Psoas muscle (tissue), 8 donors: ENCODE measurements at places on chromosomes 3 and 15.

GRCh38 chr15:63891079-63891767 is 57.5 kb upstream of the HERC1 start:
- DNase-seq, result peak; percentile 86

GRCh38 chr3:48614044-48614443 is 4.6 kb upstream of the UQCRC1 start:
- no peak for DNase-seq

DNA sequence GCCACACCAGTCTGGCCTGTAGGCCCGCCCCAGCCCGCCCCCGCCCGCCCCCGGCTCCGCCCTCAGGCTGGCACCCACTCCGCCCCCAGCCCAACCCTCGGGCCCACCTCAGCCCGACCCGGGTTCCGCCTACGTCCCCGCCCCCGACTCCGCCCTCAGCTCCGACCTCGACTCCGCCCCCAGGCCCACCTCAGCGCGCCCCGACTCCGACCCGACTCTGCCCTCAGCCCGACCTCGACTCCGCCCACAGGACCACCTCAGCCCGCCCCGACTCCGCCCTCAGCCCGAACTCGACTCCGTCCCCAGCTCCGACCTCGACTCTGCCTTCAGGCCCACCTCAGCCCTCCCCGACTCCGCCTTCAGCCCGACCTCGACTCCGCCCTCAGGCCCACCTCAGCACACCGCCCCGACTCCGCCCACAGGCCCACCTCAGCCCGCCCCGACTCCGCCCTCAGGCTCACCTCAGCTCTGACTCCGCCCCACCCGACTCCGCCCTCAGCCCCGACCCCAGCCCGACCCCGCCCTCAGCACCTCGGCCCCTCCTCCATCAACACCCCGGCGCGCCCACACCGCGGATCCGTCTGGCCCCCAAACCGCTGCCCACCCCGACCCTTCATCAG is at the start of gene RAB43:
Gene RAB43 (minus strand): TSS at position 13 of the 620 bp plus-strand sequence. CDS start 315 bp downstream, outside the sequence.
- peak; percentile 92 for DNase-seq

GRCh38 chr15:73597036-73597638 is 36.1 kb downstream of the NPTN start:
- no peak for DNase-seq

DNA sequence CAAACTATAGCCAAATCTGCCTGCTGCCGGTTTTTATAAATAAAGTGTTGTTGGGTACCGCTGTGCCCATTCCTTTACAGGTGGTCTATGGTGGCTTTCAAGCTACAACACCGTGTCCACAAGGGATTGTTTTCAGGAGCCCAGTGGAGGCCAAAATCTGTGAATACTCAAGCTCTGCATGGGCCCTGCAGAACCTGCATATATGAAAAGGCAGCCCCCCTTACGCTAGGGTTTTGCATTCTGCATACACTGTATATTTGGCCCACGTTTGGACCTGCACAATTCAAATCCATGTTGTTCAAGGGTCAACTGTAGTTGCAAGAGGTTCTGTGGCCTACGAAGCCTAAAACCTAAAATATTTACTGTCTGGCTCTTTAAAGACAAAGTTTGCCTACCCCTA is 122.2 kb upstream of the TLE3 start:
- no peak for DNase-seq

- no peak for DNase-seq
Measured at GRCh38 chr15:48872632-48873031, 5.3 kb upstream of the EID1 start.

DNA sequence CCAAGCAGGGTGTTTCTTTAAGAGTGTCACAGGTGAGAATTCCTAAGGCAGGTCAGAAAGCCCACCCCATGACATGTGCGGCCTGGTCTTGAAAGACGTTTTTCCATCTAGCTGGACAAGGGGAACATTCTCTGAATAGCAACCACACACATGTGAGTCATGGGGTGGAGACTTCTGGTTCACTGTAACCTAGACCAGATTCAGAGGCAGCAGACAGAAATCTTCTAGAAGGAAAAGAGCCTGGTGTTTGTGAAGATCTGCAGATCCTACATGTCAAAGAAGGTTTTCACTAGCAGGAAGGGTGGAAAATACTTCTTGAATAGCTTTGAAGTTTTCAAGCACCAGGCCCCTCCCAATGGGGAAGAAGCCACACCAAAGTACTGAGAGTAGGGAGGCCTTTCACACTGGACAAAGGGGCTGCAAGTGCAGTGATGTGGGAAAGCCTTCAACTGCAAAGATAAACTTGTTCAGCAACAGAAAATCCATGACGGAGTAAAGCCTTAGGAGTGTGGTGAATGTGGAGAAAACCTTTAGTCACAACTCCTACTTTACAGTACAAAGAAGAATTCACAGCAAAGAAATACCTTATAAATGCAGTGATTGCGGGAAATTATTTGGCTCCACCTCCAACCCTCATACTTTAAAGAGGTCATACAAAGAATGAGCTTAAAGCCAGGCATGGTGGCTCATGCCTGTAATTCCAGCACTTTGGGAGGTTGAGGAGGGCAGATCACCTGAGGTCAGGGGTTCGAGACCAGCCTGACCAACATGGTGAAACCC is 17.6 kb downstream of the ADAM10 start:
- no peak for DNase-seq

DNA sequence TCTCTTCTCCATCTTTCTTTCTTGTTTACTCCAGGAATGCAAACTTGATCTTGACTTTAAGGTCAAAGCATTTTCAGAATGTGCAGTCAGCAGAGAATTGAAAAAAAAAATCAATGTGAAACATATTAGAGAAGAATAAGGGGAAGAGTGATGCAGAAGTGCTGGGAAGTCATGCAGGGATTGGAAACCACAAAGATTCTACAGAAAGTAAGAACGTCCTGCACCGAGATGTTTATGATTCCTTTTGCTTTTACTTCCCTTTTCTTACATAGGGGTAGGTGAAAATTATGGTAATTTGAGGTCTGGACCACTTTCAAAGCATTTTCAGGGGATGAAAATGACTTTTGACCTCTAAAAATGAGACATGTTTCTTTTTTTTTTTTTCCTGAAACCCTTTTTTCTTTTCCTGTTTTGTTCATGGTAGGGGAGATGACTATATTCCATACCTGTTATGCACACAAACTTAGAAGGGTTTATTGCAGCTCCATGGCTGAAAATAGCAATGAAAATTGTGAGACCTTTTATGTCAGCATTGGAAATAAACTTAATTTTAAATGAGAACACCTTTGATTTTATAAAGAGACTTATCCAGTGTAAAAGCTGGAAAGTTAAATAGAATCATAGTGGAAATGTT is 623.5 kb upstream of the TBL1XR1 start:
- no peak for DNase-seq

GRCh38 chr3:188067932-188068331 is 86.0 kb upstream of the LPP start:
- no peak for DNase-seq

DNA sequence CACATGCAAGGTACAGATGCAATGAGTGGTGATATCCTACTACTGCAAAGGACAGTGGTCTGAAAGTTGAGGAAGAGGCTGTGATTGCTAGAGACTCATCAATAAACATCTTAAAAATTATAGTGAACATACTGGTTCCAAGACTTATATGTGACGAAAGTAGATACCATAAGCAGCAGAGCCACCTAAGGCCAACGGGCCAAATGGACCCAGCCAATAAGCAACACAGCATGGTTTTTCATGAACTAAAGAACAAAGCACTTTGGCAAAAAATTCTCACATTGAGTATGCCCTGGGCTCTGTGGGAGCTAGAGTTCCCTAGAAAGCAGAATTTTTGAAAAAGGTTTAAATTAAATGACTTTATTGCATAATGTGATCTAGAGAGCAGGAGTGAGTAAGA is 272.1 kb downstream of the SI start:
- no peak for DNase-seq

DNA sequence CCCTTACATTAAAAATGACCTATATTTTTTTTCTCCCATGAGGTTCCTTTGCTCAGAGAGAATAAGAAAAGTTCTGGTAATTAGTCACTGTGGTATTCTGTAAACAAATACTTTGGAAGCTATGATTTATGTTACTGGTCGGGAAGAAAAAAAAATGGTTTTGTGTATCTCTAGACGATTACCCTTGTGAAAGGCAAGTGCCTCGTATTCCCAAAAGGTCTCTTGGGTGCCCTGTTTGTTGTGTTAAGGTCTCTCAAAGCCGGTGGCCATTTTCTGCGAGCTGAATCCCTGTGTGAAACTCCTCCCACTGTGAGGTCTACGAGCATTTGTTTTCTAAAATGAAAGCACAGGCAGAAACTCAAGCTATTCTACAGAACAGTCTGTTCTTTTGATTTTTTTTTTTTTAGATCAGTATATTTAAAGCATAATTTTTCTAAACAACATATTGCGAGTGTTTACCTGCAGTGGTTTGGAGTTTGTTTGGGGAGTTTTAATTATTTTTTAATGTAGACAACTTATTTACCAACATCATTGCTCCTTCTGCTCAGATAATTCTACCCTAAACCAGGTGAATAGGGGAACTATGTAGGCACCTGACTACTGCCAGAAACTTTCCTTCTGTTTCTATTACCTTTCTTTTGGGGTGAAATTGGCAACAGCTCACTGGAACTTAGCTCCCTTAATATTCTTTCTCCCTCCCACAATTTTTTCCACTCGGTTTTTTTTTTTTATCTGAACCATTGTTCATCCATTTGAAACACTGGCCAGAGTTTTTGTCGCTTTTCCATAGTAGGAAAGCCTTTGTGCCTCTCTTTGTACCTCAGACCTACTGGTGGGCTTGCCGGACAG is 44.0 kb downstream of the ZBTB38 start:
- DNase-seq, result peak; percentile 69

GRCh38 chr15:40295877-40296560 is 11.7 kb downstream of the PLCB2 start:
- no peak for DNase-seq

DNA sequence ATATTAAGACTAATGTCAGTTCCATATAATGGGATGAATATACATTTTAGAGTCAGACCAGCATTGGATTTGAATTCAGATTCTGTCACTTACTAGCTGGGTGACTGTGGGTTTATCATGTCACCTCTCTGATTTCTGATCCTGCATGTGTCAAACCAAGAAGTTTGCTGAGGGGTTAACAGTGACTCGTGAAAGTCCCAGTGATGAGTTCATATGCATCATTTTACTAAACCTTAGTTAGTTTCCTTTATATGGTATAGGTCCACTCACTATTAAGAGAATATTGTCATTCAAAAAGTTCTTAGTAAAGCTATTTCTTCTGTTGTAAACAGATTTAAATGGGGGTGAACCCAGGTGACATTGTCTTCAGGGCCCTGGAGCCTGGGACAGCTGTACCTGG is 102.3 kb downstream of the ZNF621 start:
- no peak for DNase-seq

DNA sequence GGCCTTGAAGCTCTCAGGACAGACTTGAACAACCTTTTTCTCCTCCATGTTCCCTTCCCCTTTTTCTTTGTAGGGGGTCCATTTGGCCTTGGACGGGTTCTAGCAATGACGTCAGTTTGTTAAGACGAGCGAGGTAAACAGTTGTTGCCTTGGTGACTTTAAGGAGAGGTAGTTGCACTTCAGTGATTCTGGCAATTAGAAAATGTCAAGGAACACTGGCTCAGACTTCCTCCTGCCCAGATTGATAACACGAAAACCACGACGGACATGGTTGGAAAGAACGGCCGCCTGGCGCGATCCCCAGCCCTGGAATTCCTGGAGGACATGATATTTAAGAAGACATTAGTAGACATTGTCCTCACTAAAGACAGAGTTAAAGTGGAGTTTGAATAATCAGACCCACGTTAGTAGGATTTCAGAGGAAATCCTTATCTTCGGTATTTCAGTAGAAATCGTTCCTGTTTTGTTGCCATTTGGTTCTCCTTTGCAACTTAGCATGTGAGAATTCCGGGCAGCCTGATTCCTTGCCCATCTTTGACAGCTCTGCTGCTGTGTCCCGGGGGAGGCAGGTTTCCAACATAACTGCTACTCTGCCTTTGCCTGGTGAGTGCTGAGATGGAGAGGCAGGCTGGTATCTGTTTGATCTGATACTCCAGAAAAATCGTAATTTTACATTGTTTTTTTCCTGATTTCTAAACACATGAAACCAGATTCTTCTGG is 87.3 kb downstream of the ST6GAL1 start:
- no peak for DNase-seq

- no peak for DNase-seq
Measured at GRCh38 chr3:98812851-98813374, 49.8 kb downstream of the ST3GAL6 start.

DNA sequence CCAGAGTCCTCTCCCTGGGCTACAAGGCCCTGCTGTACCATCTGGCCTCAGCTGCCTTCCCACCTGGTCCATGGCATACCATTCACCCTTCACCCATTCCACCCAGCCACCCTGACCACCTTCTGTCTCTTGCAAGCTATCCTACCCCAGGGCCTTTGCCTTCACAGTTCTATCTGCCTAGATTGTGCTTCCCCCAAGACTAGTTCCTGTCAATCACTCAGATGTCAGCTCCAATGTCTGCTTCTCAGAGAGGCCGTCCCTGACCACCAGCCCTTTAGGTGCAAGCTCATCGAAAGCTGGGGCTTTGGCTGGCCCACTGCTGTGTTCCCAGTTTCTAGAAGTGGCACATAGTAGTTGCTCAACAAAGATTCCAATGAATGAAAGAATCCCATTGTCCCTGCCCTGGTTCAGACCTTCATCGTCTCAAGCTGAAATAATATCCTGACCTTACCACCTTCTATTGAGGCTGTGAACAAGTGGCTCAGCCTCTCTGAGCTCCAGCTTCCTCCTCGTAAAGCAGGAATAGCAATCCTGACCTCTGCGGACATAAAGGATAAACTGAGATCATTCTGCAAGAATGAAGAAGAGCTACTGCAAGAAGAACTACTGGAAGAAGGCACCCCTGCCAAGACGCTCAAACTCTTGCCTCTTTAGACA is 15.8 kb downstream of the EFCAB12 start:
- no peak for DNase-seq

DNA sequence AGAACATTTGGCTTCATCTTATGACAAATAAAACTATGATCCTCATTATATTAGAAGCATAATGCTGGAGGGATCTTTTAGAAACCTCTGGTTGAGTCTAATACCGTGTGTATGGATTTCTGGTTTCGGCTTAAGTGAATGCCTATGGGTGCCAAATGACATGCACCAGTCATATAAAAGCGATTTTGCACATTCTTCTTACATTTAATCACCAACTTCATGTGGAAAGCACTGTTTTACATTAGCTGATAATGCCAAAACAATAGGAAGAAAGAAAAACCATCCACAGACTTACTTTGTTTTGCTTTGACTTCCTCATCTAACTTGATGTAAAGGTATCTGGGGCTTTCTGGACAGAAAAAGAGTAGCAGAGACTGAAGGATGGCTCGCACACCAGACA is 20.9 kb downstream of the SLC2A2 start:
- no peak for DNase-seq
